ENCODE measurements at places on chromosomes 2 and 18. TPM values are rescaled to one million over a fixed set of nuclear protein-coding genes. Genes with fewer than 3 reads are reported as not detected.

DNA sequence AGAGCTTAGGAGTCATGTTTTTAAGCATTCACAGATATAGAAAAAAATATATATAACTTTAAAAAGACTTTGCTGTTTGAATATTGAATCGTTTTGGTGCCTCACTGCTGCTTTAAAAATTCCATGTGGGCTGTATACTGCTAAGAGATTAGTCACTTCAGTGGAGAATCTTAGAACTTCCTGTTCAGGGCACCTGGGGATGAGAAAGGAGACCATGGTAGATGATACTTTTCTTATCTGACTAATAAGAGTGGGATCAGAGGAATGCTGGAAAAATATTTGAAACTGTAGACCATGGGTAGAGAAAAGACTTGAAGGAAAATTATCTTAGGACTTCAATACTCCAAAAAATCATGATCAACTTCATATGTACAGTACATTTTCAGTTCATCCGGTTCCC, 442.2 kb upstream of the SETBP1 start:
- no peak for DNase-seq

- DNase-seq = peak; percentile 63
Measured at GRCh38 chr2:119753041-119753929, 6.4 kb upstream of the PTPN4 start.

DNA sequence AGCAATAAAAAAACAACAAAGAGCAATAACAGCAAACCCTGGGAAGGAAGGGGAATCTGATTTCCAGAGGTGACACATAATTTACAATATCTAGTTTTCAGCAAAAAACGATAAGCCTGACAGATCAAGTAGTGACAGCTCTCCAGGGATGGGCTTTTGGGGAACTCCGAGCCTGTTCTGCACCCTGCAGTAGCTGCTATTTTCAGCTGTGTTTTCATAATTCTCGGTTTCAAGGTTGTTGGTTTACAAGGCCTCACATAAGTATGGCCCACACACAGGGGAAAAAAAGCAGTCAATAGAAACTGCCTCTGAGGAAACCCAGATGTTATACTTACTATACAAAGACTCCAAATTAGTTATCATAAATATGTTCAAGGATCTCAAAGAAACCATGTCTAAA, 67.7 kb upstream of the CTLA4 start:
- DNase-seq = no peak

GRCh38 chr2:5740053-5740452, 47.9 kb downstream of the SOX11 start:
- DNase-seq = no peak

DNA sequence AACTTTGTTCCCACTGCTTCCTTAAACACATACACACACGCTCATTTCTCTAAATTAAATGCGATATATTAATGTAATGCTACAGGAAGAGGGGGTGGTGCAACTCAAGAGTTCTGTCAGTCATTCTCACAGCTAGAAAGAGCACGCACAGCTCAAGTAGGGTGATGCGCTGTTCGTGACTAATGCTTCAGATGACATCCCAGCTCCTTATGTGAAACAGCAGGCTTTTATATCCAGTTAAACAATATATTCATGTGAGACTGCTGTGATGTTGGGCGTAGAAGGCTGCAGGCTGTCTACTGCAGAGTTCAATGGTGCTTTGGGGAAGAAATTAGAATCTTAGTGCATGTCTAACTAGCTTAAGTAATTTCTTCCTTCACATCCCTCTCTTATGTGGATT, 912.6 kb upstream of the FSHR start:
- no peak for DNase-seq

DNA sequence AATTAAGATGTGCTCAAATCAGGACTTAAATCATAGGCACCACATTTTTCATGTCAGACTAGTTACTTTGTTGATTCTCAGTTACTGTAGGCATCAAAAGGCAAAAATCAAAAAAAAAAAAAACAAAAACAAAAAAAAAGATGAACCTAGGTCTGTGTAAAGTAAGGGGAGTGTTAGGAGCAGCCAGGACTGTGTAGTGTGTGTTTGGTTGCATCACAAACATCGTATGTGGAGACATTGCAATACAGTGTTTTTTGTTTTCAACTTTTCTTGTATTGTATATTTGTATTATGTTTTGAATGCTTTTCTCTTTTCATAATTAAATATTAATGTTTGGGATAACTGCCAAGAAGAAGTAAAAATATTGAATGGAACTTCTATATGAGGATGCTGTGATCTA, 82.1 kb downstream of the ACSL3 start:
- no peak for DNase-seq

DNA sequence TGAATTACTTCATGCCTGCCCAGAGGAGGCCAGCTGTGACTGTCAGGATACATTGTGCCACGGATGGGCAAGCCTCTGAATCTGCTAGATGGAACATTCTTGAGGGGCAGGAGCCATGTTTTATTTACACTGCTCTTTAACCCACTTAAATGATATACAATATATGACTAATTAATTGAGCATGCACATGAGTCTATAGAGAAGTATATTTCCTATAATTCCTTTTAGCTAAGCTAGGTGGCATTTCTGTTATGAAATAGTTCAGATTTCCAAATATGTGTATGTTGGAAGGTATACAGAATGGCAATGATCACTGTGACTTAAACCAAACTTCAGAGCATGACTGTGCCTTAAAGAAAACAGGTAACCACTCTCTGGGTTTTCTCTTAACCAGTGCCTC, 131.7 kb downstream of the RAB3GAP1 start:
- DNase-seq = no peak

- no peak for DNase-seq
Measured at GRCh38 chr2:234275515-234275914, 221.4 kb downstream of the ARL4C start.

DNA sequence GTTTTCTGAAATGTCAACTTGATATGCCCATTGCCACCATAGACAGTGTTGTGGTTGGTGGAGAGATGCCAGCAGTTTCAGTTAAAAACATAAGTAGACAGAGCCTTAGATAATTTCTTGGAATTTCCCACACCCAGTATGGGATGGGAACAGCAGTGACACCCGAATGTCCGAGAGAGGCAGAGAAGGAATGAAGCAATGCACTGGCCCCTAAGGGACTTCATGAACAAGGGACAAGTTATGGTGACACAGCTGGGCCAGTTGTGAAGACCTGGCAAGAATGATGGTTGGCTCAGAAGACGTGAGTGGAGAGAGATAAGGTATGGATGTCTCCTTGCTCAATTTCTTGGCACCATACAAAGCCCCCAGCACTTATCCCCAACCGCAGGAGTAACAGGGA, 165.2 kb upstream of the APCDD1 start:
- DNase-seq = no peak

DNA sequence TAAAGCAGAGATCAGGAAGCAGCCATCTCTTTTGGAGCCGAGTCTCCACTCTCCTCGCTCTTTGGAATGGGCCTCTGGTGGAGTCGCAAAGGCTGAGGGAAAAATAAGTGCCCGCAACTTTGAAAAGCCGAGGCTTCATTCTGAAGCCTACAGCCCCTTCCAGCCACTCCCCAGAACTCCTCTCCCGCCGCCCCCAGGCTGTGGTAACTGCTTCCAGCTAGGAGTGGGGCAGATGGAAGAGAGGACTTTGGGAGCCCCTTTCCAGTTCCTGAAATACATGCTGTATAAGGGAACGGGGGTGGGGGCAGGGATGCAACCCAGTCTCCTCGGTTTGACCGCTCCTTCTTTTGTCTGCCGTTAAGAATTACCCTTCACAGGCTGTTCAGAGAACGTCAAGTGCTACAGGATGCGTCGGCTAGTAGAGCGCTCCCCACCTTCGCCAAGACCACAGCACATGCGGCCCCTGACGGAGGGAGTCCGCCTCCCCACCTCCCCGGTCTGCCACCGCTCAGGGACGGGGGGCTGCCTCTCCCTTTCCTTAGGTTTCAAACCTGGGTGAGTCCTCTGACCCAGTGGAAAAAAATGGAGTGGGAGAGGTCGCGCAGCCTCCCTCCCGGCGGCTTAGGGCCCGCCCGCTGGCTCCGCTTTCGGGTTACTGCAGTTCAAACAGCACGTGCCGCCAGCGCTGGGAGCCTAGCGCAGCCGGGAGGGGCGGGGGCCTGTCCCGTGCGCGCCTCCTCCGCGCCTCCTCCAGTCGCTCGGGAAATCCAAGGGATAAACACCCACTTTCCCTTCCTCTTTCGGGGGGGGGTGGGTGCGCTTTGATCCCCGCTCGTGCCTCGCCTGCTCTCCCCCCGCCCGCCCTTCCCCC, 4.9 kb downstream of the CYP26B1 start:
- peak; percentile 86 for DNase-seq

DNA sequence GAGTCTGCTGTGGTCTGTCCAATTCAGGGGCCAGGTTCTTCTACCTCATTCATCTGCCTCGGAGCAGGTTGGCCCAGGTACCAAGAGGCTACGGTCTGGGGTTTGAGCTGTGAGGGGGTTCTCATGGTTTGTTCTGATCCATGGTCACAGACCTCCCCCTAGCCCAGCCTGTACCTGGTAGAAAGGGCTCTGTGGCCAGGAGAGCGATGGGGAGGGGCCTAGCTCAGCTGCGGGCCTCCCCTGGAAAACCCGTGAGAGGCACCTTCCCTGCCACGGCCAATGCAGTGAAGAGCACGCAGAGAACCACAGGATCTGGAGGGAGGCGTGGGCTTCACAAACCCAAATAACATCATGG, 19.6 kb upstream of the ALLC start:
- DNase-seq = no peak

DNA sequence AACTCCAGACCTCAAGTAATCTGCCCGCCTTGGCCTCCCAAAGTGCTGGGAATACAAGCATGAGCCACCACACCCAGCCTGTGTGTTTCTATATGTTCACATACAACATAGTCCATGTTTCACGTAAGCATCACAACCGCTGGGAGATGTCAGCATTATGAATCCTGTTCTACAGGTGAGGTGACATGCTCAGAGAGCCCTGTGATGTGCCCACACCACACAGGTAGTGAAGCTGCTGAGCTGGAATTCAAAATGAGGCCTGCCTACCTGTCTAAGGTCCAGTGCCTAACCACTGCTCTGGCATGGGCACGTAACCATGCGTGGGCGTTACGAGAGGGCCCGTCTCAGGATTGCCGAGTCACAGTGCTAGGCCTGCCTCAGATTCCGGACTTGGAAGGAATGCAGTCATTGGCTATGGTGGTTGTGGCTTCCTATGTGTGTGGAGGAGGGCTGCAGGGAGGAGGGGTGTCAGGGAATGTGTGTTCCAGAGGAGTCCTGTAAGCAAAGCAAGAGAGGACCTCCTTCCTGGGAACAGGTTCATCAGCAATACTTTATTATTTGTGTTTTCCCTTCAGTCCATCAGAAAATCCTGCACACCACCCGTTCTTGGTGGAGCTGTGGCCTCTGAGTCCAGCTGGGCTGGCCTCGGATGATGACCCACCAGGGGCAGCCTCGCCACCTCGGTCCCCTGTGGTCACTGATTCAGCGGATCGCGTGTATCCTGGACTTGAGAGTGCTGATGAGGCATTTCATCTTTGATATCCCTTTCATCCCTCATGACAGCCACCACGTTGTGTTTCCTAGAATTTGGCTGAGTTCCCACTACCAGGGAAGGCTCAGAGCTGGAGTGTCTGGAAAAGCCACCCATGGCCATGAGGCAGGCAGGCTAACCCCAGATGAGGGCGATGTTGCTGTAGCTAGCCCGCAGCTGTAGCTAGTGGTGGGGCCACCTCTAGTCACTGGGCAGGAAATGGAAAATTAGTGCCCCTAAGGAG, 31.1 kb downstream of the HK2 start:
- no peak for DNase-seq

DNA sequence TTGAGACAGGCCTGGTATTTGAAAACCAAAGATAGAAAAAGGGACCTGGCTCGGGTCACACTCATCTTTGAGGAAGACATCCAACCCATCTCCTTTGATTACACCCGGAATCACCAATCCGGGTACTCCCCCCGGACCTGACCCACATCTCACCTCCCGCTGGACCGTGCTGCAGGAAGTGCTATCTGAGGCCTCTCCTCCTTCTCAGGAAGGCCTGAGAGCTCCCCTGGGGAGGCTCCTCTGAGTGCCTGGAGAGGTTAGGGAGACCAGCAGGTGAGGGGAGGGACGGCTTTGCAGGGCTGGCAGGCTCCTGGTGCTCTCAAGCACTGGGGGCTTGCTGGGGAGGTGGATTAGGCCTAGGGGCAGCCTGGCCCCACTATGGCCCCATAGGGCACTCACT, 170.9 kb downstream of the ACKR3 start:
- no peak for DNase-seq

- DNase-seq = peak; percentile 49
Measured at GRCh38 chr2:216857131-216857550, 2.7 kb downstream of the TNP1 start.

DNA sequence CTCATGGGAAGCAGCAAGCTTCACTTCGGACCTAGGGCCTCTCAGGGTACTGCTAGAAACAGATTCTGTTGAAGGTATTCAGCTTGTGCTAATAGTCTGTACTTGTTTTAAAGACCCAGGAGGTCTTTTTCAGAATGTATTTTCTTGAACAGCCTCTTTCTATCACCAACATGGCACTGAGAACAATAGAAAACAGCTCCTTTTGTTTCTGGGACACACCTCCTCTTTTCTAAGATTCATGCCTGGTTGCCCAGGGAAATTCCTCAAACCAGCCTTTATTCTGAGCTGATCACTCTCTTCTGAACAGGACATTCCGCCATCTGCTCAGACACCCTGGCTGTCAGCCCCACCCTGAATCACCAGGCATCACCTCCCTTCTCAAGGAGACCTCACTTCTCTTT, 389.6 kb downstream of the TGIF1 start:
- DNase-seq = no peak

- peak; percentile 32 for DNase-seq
Measured at GRCh38 chr18:44830581-44830980, 149.9 kb downstream of the SETBP1 start.

DNA sequence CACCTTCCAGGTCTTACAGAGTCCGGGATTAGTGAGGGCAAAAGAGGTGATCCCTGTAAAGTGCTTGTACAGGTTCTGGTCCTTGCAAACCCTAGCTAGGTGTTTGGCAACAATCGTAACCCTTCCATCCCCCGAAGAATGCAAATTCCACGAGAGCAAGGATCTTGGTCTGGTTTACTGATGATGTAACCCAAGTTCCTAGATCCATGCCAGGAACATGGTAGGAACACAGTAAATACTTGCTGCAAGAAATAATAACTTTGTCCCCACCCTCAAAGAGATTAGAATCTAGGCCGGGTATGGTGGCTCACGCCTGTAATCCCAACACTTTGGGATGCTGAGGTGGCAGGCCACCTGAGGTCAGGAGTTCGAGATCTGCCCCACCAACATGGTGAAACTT, 6.8 kb upstream of the NEU2 start:
- DNase-seq = no peak

- DNase-seq = no peak
Measured at GRCh38 chr2:240358080-240358479, 77.4 kb upstream of the GPC1 start.

Gene MBD1
- 53.1 TPM for total RNA-seq

Gene TMEM200C
- total RNA-seq = 3.1 TPM

Gene SERPINB2
- total RNA-seq = 1.6 TPM

Gene CDH19
- total RNA-seq = not detected

Gene CD302
- total RNA-seq = 25.2 TPM

Gene KCNE4
- total RNA-seq = 54.6 TPM

Gene IL36B
- not detected for total RNA-seq

Gene ACVR2A
- 43.0 TPM for total RNA-seq

Data from hepatocyte (in vitro differentiated cells).